ENCODE measurements at places on chromosomes 3 and 15.
A peak's percentile ranks its signal among the peaks of the same experiment; 100 is the strongest.

DNA sequence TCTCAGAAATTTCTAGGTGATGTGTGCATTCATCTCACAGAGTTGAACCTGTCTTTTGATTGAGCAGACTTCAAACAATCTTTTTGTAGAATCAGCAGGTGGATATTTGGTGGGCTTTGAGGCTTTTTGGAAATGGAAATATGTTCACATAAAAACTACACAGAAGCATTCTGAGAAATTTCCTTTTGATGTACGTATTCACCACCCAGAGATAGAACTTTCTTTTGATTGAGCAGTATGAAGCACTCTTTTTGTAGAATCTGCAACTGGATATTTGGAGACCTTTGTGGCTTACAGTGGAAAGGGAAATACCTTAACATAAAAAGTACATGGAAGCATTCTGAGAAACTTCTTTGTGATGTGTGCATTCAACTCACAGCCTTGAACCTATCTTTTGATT is 3515.0 kb downstream of the GOLGA6L6 start:
- DNase-seq, result no peak

DNA sequence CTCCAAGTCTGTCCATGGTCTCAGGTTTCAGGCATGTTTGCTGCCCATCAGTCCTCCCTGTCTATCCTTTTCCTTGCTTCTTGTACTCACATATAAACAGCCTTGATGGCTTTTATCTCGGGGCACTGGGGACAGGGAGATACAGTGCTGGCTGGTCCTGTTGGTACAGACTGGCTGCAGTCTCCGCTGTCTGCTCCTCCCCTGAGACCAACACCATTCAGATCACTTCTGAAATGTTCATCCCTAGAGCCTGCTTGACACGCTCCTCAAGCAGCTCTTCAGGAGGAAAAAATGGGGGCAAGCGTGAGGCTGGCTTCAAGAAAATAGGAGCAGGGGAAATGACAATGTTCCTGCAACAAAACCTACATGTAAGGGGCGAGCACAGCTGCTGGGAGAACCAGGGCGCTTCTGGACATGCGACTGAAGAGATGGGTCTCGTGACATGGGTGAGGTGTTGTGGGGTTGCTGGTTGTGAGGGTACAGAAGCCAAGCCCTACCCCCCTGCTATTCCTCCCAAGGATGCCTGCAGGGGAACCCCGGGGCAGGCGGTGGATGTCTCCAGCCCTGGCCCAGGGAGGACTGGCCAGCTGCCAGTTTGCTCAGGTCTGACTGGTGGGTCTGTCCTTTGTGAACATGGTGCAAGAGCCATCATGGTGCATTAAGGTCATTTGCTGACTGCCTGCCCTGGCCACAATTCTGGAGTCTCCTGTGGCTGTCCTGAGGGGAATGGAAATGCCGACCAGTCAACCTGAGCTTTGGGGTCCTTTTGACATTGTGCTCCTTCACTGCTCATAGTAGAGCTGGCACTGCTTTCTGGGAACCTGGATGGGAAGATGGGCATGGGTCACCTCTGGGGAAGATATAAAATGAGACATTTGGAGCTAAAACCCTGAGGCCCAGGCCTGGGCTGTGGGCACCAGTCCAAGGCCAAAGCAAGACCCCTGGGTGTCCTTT is 40.1 kb downstream of the KY start:
- no peak for DNase-seq

DNA sequence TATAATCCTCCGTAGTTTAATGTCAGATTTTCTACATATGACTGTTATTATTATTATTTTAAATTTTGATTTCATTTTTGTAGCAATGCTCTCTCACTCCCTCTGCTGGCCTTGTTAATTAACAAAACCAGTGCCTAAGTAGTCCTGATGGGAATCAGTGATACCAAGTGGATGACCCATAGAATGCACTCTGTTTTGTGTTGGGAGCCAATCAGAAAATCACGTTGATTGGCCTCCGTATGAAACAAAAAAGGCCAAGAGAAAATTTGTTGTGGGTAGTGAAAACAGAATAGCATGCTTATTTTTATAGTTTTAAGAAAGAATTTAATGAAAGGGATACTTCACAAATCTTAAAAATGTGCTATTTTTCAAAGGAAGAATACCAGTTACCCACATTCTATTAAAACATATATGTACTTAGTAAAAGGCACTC is 34.4 kb upstream of the MEIS2 start:
- DNase-seq, result no peak

GRCh38 chr3:70775257-70775656 is 462.8 kb upstream of the MDFIC2 start:
- DNase-seq, result no peak

DNA sequence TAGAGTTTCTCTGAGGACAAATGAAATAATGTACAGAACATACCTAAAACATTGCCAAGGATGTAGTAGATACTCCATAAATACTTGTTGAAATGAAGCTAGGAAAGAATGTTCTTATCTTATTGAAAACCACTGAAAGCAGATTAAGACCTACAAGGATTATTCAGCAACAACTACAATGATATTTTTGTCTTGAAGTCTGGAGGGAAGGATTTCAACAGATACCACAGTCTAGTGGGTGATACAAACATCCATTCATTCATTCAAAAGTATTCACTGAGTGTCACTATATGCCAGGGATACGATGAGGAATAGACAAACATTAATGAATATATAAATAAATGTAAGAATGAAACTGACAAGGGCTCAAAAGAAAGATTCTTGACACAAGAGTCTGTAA is 74.7 kb upstream of the THBS1 start:
- no peak for DNase-seq

DNA sequence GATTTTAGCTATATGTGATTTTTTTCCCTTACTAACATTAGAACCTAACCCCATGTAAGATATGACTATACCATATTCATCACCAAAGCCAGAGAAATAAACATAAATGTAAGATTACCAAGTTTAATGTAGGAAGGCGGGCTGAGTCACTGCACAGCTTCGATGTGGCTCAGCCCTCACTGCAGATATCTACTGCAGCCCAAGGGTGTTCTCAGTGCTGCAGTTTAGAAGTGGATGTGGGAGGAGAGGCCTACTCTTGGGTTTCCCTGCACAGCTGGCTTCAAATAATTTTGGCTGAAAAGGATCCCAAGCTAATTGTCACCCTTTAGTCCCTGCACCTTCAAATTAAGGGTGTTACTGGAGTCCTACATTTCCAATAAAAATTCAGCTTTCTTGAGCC is 9.3 kb downstream of the ARPP19 start:
- peak; percentile 14 for DNase-seq

DNA sequence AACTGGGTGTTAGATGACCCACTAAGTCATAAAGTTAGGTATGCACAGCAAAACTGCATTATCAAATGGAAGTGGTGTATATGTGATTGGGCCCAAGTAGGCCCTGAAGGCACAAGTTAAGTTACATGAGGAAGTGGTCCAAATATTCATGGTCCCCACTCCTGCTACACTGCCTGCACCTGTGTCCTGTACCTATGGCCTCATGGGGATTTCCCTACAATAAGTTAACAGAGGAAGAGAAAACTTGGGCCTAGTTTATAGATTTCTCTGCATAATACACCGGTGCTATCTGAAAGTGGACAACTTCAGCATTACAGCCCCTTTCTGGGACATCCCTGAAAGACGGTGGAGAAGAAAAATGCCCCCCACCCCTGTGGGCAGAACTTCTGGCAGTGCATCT is 41.5 kb downstream of the STRIT1 start:
- no peak for DNase-seq

- no peak for DNase-seq
Observed at GRCh38 chr3:170867143-170867937, 2.7 kb downstream of the RPL22L1 start.

GRCh38 chr3:72627271-72627670 is 221.0 kb downstream of the SHQ1 start:
- DNase-seq, result no peak

DNA sequence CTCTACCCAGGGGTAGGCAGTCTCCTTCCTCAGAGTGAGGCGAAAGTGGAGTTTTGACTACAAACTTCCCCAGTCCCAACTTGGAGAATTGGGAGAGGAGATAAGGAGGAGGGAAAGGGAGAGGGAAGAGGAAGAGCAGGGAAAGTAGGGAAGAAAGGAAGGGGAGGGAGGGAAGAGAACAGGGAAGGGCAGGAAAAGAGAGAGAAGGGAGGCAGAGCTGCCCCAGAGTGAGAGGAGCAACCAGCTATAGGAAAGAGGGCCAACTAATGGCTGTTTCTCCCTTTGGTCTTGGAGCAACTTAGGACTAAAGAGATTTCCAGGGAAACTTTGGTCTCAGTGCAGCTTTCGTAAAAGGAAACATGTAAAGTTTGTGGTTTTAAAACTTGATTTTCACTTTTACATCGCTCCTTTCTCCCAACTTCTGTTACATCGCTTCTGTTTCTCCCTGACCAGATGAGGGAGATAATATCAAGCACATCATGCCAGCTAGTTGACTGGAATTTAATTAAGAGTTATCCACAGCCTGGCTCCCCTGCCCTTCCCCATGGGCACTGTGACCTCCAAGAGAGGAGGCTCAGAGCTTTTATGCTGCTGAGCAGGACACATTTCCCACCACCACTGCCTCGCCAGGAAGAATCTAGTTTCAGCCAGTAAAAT is 1.4 kb downstream of the CA12 start:
- no peak for DNase-seq

GRCh38 chr15:51192521-51193280 is 98.0 kb upstream of the TNFAIP8L3 start:
- peak; percentile 61 for DNase-seq

- no peak for DNase-seq
Observed at GRCh38 chr3:147354623-147355022, 51.7 kb downstream of the ZIC4 start.

DNA sequence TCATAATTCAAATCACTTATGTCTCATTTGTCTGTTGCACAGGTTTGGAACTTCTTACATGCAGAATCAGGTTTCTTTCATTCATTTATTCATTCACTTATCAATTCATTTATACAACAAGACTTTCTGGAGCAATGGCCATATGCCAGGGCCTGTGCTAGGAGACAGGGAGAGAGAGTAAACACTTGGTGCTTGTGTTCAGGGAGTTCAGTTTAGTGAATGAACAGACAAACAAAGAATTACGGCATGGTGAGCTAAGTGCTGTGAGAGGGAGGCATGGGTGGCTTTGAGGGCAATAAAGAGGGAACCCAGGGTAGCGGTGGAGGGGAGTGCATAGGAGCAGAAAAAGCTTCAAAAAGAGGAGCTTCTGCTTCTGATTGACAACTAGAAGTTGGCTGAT is 8.5 kb upstream of the IREB2 start:
- DNase-seq, result no peak

DNA sequence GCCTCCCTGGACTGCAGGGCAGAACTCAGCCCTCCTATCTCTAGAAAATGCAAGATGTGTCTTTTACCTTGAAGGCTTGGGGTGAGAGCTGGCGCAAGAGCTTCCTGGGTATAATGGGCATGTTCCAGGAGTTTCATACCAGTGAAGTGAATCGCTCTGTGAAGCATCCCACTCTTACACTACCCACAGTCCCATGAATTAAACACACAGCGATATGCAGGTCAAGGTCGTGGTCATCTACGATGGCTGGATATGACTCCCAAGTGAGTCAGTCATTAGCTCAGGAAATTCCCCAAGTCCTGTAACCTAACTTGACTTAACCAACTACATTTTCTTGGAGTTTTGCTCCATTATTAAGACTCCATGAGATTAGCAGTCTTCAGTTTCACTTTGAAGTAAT is 439.7 kb downstream of the NTRK3 start:
- no peak for DNase-seq

GRCh38 chr3:46380471-46381221 is 9.9 kb downstream of the CCR5 start:
- no peak for DNase-seq
